Omental fat pad (tissue), 4 donors: ENCODE measurements at places on chromosomes 3 and 15.

GRCh38 chr3:72009851-72010443 lies 225.0 kb upstream of the PROK2 start:
- DNase-seq: no peak

GRCh38 chr15:95409626-95410310 lies 920.7 kb upstream of the NR2F2 start:
- DNase-seq: no peak

DNA sequence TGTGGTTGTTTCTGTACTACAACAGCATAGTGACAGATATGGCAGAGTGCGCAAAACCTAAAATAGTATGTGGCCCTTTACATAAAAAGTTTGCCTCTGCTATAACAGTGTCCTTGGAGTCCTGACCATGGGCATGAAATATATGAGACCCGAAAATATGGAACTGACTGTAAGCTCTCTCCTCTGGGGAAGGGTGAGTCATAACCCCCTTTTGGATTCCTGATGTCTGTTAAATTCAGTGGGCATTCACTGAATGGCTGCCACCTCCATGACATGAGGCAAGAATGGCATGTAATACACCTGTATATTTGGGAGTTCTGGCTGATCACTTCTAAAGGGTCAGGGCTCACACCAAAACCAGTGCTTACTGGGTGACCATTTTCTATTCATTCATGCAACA lies 6.1 kb downstream of the TBC1D2B start:
- DNase-seq: no peak

DNA sequence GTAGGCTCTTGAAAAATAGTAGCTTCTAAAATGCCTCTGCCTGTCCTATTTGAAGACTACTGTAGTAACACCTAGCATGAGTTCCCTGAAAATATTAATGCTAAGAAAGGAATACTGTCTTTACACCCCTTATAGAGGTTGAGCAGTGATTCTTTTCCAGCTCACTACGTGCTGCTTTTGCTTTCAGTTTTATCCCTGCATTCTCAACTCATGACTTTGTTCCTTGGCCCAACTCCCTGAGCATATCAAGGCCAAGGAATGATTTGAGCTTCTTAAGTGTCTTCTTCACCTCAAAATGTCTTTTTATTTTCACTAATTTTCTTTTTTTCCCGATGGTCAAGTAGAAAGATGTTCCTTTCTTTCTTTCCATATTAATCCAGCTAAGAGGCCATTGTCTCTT lies 16.5 kb upstream of the P2RY13 start:
- no peak for DNase-seq

DNA sequence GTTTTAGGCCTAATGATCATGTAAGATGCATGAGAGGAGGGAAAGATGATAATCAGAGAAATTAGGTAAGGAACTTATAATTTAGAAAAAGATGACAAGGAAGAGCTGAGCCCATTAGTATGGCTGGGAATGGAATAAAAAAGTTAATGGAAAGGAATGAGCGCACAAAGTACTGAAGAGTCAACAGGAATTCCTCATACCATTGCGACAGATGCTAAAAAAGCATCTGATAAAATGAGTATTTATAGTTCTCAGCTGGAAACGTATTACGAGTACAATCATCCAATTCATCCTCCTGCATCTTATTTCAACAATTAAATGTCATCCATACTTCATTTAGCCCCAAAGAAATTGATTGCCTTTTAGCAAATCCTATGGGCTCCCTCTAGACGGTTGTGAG lies 58.9 kb downstream of the TMCC1 start:
- DNase-seq: no peak

DNA sequence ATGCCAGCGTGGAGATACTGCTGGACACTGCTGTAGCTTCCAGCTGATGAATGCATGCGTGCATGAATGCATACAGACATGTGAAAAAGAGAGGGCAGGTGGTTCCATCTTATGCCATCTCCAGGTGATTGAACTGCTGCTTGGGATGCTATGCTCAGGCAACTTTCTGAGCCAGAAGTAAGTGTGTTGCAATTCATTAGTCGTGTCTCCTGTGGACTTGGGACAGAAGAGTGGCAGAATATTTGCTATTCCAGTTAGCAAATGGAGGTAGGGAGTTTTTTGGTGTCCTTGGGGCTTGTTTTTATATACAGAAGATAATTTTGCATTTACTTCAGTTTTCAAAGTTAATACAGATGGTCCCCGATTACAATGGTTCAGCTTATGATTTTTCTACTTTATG lies 33.3 kb downstream of the ANKDD1A start:
- no peak for DNase-seq

DNA sequence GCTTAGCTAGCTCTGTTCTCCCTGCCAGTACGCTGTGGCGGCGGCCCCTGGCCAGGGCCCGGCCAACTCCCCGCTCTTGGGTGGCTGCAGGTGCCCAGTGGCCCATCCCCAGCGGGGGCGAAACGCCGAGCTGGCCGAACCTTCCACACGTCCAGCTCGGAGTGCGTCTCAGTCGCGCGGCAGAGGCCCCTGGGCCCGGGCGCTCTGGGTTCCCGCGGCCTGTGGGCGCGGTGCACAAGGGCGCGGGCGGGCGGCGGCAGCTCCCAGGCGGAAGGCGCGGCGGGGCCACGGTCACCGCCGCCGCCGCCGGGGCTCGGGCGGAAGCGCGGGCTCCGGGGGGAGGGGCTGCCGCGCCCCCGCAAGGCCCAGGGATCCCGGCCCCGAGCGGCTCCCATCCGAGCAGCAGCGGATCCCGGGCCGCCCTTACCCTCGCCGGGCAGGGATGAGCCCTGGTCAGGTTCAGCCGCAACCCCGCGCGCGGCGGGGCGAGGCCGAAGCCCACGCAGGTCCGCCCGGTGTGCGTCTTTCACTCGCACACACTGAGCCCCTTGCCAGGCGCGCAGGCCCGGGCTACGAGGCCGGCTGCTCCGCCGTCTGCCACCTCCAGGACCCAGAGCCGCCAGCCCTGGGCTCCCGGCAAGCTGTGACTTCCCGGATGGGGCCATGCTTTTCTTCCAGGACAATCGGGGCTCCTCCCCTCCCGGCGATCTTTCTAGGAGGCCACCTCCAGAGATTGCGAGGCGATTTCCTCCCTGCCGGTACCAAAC lies 54.2 kb downstream of the CCDC54 start:
- no peak for DNase-seq

- no peak for DNase-seq
Measured at GRCh38 chr3:113329757-113330156, 111.5 kb downstream of the CFAP44 start.

- no peak for DNase-seq
Measured at GRCh38 chr3:102205647-102206046, 229.2 kb upstream of the ZPLD1 start.

- DNase-seq: no peak
Measured at GRCh38 chr3:34995796-34996430, 643.4 kb upstream of the ARPP21 start.

DNA sequence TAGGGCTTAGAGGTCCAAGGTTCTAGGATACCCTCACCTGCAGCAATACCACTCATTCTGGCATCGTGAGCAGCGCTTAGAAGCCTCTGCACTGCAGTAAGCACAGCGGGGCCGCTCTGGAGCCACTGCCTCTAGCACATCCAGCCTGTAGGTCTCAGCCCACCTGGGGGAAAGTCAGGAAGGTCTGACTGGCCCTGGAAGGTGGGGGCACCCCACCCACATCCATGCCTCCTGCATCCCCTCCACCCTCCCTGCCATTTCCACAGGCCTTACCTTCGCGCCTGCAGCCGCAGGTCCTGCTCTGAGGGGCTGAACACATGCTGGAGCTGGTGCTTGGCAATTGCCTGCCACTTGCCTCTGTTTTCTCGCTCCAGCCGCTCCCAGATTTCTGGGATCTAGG lies 901 bp upstream of the RASSF1 start:
- no peak for DNase-seq

DNA sequence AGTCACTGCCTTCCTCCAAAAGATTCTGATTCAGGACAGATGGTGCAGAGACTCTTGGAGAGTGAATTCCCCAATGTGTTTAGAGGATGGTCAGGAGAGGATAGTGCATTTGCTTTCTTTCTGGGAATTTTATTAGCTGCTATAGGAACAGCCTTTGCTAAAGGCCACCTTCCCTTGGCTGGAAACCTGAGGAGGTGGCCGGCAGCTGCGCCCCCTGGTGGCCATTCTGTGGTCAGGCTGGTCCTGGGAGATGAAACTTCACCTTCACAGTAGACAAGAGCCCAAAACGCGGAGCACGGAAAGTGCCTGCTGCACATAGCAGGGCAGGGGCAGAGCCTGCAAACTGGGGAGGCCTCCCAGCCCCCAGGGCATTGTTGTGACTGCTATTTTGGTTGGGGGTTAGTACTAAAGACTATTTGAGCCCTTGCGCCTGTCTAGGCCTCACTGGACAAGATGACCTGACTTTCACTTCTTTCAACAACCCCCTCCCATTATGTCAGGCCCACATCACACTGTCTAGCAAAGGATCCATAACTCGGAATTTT lies 34.3 kb downstream of the SEC22C start:
- DNase-seq: peak; percentile 51

DNA sequence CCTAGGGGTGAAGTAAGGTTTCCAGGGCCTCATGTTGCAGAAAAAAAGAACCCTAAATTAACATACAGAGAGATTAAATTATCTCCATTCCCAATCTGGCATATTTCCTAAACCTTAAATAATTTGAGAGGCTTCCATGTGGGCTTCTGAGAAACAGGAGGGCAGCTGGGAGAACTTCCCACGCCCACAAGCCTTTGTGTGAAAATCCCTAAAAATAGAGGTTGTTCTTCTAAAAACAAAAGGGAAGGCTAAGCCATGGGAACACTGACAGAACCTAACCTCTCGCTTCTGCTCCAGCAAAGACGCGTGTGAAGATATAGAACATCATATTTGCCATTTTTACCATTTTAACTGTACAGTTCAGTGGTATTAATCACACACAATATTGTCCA lies 812 bp upstream of the SLC12A8 start:
- DNase-seq: no peak

GRCh38 chr3:60574046-60574769 lies 677.0 kb downstream of the FHIT start:
- no peak for DNase-seq

DNA sequence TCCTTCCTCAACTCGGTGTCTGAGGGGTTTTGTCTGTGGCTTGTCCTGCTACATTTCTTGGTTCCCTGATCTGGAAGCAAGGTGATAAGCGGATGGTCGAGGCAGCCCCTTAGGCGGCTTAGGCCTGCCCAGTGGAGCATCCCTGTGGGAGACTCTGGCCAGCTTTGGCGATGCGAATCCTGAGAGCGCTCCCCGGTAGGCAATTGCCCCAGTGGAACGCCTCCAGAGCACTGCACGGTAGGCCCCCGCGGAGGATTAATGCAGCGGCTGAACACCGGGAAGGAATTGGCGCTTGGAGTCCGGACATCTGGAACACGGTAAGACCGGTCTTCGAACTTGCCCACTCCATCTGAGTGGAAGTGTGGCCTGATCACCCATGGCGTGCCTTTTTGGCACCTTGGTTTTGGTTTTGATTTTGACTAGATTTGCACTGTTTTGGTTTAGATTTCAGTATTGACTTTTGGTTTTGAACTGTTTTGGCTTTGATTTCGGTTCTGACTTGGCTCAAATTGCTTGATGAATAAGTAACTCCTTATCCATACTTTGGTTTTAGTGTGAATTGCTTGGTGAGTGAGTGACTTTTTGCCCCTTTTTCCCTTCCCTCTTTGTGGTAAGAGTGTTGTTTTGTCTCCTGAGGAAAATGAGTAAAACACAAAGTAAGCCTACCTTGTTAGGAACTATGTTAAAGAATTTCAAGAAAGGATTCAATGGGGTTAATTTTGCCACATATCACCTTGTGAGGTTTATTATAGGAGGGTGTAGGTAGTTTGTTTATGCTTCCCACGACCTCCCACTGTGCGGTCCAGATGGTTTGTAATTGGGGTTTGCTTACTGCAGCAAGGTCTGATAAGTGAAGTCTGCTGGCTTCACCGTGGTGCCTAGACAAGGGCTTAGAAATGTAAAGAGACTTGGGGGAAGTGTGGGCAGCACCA lies 27.1 kb upstream of the GPR156 start:
- DNase-seq: no peak

DNA sequence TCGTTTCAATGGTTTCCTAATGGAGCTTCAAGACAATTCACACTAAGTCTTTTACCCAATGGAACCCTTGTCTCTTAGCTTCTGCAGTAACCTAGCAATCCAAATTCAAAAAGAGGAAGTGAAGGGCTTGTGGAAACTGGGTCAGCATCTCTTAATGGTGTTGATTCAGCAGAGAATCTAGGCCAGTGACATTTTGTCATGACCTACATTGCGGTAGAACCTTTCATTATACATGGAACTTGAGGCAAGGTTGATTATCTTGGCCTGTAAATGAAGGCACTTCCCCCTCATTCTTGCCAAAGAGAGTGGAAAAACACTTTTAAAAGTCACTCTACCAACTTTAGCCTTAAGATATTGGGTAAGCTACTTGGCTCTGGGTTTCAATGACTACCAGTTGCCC lies 42.8 kb downstream of the C2CD4B start:
- DNase-seq: no peak

GRCh38 chr15:56251315-56252095 lies 7.8 kb upstream of the RFX7 start:
- no peak for DNase-seq

DNA sequence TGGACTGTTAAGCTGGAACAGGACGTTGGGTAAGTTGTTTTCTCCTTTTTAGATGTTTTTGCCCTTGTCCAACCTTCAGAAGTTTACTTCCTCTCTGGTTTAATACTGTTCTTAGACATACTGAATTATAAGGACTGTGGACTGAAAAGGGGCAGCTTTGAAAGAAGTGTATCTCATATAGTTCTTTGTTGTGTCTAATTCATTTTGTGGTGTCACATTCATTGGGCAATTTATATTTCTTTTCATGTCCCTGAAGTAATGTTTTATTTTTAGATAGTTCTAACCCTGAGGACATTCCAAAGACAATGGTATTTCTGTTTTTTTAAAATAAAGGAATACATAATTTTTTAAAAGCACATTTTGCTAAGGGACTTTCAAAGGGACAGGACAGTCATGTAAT lies 45.2 kb downstream of the TMEM108 start:
- no peak for DNase-seq

DNA sequence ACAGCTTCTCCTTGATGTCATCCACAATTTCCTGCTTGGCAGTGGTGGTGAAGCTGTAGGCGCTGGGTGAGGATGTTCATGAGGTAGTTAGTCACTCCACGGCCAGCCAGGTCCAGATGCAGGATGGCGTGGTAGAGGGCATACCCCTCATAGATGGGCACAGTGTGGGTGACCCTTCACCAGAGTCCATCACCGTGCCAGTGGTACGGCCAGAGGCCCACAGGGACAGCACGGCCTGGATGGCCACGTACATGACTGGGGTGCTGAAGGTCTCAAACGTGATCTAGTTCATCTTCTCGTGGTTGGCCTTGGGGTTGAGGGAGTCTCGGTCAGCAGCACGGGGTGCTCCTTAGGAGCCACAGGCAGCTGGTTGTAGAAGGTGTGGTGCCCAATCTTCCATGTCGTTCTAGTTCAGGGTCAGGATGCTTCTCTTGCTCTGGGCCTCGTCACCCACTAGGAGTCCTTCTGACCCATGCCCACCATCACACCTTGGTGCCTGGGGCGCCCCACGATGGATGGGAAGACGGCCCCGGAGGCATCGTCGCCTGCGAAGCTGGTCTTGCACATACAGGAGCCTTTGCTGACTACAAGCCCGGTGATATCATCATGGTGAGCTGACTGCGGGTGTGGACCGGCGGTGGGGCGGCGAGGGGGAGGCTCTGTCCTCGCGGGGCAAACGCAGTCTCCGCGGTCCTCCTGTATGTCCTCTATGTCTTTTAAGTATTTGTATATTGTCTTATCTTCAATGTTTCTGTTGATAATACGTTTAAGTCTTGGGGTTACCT lies 1119.0 kb downstream of the NAALADL2 start:
- no peak for DNase-seq

- DNase-seq: no peak
Measured at GRCh38 chr3:29345516-29346300, 64.8 kb downstream of the RBMS3 start.
